Uterus (tissue), 4 donors: ENCODE measurements at places on chromosomes 2 and 18.

GRCh38 chr2:219633276-219634065, 6.0 kb downstream of the SLC4A3 start:
- no peak for DNase-seq

DNA sequence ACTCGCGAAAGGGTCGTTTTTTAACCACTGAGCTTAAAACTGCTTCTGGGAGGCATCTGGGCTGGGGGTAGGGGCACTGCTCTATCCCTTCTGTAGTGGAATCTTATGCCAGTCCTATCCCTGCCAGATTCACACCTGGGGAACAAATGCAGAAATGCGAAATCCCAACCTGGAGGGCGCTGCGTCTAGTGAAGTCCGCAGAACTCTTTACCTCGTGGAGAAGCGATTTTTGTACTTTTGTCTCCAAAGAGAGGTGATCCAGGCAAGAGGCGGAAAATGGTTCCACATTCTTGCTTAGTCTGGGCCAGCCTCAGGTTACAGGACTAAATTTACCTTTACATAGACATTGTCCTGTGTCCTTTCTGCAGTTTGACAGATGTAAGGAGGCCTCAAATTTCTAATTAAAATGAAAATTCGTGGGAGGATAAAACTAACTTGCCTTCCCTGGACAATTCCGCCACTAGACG, 10.4 kb downstream of the TBR1 start:
- DNase-seq: no peak

- no peak for DNase-seq
Observed at GRCh38 chr2:2464643-2465042, 133.6 kb upstream of the MYT1L start.

DNA sequence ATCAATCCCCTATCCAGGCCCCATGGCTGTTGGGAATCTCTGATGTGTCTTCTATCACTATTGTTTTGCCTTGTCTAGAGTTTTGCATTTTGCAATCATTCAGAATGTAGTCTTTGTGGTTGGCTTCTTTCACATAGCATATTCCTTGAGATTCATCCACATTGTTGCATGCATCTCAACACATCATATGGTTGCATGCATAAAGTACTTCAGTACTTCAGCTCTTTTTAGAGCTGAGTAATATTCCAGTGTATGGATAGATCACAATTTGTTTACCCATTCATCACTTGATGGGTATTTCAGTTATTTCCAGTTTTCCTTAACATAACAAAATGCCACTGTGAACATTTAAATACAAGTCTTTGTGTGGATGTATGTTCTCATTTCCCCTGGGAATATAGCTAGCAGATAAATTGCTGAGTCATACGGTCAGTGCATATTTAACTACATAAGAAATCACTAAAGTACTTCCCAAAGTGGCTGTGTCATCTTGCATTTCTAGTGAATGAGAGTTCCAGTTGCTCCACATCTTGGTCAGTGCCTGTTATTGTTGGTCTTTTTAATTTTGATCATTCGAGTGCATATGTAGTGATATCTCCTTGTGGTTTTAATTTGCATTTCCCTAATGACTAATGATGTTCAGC, 138.8 kb downstream of the BCL11A start:
- no peak for DNase-seq

GRCh38 chr18:48563027-48563426, 24.2 kb downstream of the CTIF start:
- DNase-seq: no peak

DNA sequence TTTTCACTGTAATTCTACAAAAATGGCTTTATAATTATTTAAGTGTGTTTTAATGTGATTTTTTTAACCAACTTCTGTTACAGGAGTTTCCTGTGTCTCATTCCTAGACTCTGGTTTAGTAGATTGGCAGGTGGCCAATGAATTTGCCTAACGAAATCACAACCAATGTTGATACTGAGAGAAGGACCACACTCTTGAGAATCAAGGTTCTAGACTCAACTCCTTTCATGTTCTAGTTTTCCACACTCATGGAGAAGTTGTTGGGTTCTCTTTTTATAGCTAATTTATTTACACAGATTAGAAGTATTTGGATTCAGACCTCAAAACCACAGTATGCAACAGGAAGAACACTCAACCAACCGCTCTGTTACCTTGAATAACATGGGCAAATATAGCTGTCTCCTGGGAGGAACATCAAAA, 22.6 kb upstream of the USP34 start:
- no peak for DNase-seq

DNA sequence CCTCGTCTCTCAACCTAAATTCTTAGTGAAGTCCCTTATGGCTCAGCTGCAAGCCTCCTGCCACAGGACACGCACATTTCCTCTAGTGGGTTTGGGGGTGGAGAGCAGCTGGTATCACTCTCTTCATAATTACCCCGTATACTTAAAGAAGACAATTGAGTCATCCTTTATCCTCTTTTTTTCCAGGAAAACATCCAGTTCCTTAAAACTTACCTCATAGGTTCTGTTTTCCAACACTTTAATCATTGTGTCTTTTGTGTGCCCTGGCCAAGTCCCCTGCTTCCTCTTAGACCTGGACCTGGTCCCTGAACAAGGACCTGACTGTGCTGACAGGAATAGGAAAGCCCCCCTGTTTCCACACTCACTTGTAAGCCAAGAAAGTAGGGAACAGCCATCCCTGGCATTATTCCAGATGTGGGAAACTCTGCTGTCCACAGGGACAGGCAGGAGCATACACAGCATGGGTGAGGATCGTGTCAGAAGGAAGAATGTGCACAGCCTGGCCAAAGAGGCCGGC, 42.3 kb upstream of the MYO1B start:
- DNase-seq: peak; percentile 19

- no peak for DNase-seq
Observed at GRCh38 chr2:194252127-194252526, 1404.9 kb upstream of the SLC39A10 start.

GRCh38 chr2:206533977-206534376, 90.6 kb downstream of the ADAM23 start:
- DNase-seq: no peak

GRCh38 chr2:126894585-126895182, 4.0 kb upstream of the TEX51 start:
- DNase-seq: no peak

DNA sequence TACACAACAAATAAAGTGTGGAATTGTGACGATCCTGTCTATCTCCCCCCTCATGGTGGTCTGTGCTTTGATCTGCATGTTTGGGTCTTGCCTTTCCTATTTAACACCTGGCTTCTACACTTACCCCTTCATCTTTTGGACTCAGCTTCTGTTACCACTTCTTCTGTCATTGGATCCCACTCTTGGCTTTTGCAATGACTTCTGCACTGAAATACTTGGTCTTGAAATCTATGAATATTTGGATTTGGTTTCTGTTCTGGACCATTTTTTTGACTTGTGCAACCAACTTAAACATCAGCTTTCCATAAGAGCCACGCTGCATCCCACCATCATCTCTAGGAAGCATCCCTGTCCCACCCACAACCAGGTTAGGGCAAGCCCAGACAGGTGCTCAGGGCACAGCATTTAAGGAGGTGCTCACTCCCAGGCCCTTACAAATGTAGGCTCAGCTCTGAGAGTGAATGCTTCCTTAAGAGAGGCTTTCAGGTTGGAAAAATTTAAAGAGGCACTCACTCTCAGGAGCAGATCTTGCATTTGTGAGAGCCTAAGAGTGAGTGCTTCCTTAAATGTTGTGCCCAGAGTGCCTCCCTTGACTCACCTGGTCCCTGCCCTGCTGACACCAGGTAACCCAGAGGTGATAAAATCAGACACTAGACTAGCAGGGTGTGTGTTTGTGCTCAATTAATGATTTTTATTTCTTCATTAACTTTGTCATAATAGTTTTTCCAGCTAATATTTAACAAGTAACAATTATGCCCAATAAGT, 124.5 kb upstream of the SH3BP4 start:
- no peak for DNase-seq

- no peak for DNase-seq
Observed at GRCh38 chr2:201715459-201715858, 17.0 kb upstream of the MPP4 start.

DNA sequence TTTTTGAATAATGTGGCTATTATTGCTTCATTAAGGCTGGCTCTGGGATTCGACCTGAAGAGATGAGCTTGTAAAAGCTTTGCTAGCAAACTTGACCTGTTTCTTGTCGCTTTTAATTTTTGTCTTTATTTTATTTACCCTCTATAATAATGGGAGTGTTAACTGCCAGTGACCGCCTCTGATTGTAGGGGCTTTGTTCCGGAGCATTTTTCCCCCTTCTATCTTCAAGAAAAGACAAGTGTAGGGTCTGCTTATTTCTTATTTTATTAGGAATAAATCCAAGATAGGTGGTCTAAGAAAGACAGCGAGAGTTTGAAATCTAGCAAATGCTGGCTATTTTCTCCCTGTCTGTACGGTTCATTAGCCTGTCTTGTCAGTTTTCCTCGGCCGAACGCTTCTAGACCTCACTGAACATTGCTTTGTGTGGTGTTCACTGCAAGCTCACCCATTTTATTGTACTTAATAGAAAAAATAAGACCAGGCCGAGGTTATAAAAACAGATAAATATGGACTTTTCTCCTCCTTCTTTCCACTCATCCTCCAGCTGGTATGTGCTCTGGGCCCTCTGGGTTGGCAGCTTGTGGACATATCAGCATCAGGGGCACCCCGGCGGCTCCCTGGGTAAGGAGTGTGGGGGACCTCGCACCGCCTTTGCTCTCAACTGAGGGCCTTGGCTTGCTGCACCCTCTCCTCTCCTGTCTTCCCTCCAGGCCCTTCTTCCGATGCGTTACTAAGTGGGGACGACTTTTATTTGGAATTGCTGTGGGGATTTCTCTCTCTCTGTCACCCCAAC, 8.5 kb downstream of the MEIS1 start:
- DNase-seq: no peak

GRCh38 chr2:20456636-20457426, 10.0 kb downstream of the RHOB start:
- DNase-seq: peak; percentile 16

- no peak for DNase-seq
Observed at GRCh38 chr2:165173215-165173614, 30.6 kb downstream of the SCN3A start.

GRCh38 chr2:147910990-147911473, 66.2 kb downstream of the ACVR2A start:
- DNase-seq: no peak

DNA sequence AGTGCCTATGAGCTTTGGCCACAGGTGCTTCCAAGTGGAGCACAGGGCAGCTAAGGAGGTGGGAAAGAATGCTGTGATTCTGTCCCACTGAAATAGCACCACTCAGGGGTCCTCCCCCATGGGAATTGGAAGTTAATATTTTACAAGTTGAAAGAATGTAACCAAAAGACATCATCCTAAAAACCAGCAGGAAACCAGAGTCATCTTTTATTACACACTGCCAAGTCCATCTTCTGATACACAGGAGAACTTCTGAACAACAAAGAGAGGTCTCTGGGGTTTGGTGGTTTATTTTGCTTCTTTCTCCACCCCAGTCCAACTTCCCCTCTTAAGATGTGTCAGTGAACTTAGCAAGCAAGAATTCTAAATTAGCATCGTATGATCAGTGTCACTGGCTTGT, 47.7 kb downstream of the COLEC12 start:
- DNase-seq: no peak

DNA sequence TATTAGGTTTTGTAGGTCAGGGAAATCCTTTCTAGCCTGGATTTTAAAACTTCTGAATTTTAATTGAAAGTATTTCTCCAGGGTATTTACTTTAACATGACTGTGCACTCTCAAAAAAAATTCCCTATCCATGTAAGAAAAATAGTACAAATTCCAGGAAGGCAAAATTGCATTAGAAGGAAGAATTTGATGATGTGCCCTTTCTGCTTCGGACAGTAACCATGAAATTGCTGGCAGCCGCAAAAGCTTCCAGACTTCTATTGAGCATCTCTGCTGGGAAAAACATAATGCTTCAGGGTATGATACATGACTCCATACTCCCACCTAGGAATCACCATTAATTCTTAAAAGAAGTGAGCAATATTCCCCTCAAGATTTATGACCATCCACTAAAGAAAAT, 17.2 kb upstream of the KLF7 start:
- DNase-seq: no peak

DNA sequence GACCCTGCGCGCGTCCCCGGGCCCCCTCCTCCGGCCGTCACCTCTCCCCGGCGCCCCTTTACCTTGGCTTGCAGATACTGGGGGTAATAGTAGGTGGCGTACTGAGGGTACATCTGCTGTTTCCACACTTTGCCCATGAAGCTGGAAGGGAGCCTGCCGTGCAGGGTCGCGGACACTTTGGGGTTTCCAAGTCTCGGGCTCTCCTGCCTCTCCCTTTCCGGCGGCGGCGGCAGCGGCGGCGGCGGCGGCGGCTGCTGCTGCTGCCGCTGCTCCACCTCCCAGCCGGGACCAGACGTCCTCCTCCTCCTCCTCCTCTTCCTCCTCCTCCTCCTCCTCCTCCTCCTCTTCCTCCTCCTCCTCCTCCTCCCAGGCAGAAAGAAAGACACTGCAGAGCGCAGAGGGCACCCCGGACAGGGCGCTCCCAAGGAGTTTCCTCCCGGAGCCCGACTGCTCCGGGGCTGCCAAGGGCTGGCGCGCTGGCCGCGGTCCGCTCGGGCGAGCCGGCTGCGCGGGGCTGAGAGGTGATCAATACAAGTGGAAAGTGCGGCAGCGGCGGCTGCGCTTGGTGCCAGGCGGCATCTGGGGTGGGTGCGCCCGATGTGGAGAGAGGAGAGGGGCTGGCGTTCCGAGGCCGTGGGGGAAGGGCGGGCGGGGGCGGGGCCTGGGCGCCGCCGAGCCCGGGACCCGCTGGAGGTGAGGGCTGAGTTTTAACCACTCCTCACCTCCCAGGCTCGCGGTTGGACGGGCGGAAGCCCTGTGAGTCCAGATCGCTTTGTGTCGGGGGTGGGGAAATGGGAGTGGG, at the start of gene RBMS1:
TSS of gene RBMS1 (minus strand) at position 581 of the 802 bp plus-strand sequence. CDS start at position 137, 444 bp downstream.
- peak; percentile 67 for DNase-seq

- DNase-seq: no peak
Observed at GRCh38 chr18:59996370-59996966, 96.7 kb downstream of the PMAIP1 start.

DNA sequence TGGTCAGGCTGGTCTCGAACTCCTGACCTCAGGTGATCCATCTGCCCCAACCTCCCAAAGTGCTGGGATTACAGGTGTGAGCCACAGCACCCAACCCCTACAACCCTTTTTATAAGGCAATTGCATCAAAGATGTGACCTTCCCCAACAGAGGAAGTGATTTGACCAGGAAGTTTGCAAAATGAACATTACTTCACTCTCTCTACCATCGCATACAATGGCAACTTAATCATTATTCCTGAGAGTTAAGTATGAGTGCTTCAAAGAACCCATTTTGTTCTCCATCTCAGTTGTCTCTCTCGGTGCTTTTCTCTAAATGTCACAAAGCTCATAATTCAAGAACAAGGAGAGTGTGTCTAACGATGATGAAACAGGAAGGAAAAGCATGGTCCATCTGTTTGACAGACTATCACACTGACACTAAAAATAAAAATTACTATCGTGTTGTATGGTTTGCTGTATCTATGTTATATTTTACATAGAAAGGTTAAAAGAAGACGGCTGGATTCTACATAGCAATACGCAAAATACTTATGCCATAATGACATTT, 18.1 kb upstream of the CREG2 start:
- DNase-seq: no peak

GRCh38 chr2:48424356-48424755, 105.6 kb upstream of the STON1 start:
- no peak for DNase-seq
